ENCODE measurements at places on chromosomes 4 and X. TPM values are rescaled to one million over a fixed set of nuclear protein-coding genes. Genes with fewer than 3 reads are reported as not detected.

- DNase-seq: no peak
Observed at GRCh38 chr4:1506956-1507721, 100.9 kb upstream of the NKX1-1 start.

GRCh38 chr4:40150932-40151331 lies 45.9 kb upstream of the RHOH start:
- DNase-seq: no peak

DNA sequence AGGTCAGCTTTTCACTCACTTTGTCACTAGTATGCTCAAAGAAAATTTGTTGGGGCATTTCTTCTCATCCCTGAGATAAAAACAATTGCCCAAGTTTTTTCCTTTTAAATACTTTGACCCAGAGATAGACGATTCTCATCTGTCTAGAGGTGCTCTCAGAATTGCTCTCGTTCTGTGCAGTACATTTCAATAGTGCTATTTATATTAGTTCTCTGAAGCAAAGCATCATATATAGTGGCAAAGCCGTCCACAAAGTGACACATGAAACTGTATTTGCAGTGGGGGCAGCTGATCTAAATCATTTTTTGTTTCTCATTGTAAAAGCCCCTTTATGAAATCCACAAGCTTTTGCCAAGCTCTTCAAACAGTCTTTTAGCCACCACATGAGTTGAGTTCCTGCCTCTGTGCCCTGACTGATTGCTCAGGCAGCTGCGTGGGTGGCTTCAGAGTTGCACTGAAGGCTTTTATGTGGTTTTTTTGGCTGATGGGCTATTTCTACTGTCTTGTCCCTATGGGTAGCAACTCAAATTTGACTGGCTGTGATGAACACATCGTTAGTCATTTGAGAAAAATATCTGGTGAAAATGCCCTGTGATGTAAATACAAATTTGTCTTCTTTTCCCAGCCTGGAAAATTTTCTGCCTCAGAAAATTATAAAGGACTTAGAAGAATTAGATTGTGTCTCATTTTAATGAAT lies 119.1 kb upstream of the OTUD4 start:
- no peak for DNase-seq

The HGFAC gene
- 0.80 TPM for polyA plus RNA-seq

The UGT2B15 gene
- not detected for polyA plus RNA-seq

The DAPP1 gene
- polyA plus RNA-seq: 1.7 TPM

All from muscle of back (tissue), 13 donors.